ENCODE measurements at places on chromosomes 6 and 20. TPM values are rescaled to one million over a fixed set of nuclear protein-coding genes. Genes with fewer than 3 reads are reported as not detected.

RAD21L1 gene
- total RNA-seq = not detected

ABT1 gene
- 18.7 TPM for total RNA-seq

DSP gene
- 7.3 TPM for total RNA-seq

RSPO3 gene
- 49.7 TPM for total RNA-seq

KAT14 gene
- total RNA-seq = 16.6 TPM

Data from uterus (tissue), 4 donors.